ENCODE measurements at places on chromosomes 2 and 18.
A peak's percentile ranks its signal among the peaks of the same experiment; 100 is the strongest.

DNA sequence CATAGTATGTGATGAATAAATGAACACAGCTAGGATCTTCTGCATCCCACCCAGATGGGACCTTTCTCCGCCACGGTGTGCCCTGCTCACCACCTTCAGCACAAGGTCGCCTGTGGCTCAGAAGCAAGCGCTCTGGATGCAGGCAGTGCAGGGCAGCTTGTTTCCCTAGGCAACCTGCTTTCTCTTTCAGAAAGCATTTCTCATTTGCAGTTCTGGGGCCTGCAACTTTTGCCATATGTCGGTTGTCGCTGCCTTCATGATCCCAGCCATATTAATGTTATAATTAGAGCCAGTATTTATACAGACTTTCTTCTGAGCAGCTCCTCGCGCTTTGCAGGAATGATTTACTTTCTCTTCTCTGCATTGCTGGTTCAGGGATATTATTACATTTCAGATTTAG is 692.8 kb downstream of the RNF144A start:
- no peak for DNase-seq

GRCh38 chr2:230674966-230675672 is 37.5 kb upstream of the CAB39 start:
- DNase-seq = no peak

- DNase-seq = no peak
Observed at GRCh38 chr2:173395567-173396351, 41.1 kb downstream of the CDCA7 start.

DNA sequence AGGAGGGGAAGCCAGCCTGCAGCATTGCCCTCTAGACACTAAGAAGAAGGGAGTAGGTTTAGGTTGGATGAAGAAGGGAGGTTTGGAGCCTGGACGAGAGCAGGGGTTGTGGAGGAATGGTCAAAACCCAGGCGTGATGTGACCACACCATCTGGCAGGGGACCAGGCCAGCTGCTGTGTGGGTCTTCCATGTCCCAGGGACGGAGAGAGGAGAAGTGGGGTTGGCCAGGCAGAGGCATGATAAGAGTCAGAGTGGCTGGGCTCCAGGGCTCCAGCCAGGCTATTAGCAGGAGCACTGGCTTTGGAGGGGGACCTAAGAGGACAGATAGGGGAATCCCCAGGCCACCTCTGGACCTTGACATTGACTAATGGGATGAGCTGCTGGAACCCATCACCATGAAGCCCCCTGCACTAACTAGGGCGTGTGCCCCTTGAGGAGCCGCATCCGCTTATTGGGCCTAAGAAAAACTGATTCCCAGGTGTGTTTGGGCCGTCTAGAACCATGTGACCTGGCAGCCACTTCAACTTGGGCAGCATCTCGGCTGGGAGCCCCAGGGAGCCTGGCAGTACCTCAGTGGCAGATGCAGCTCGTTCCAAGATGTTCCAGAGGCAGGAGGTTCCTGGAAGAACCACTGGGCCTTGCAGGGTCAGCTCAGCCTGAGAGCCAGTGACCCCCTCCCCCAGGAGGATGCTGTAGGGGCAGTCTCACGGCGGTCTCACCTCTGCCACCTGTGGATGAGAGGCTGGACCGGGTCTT is 235.1 kb downstream of the AGAP1 start:
- no peak for DNase-seq

DNA sequence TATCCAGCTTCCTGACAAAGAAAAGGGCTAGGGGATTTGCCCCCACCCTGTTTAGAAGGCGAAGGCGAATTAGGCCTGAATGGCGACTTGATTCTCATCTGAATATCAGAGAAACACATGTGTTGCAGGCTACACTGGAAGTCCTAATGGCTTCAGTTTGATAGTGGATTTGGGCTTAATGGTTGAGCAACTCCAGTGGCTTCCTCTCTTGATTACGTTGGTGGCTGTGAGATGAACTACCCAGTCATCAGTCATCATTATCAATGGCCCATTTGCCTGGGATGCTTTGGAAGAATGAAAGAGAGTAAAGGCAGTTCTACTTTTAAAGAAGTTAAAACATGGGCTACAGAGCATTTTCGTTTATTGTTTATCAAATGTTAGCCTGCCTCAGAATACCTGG is 60.9 kb upstream of the IL1R1 start:
- DNase-seq = no peak

GRCh38 chr18:2905854-2906703 is 59.3 kb downstream of the EMILIN2 start:
- peak; percentile 28 for DNase-seq

GRCh38 chr2:27085673-27086089 is 891 bp upstream of the KHK start:
- DNase-seq = no peak

DNA sequence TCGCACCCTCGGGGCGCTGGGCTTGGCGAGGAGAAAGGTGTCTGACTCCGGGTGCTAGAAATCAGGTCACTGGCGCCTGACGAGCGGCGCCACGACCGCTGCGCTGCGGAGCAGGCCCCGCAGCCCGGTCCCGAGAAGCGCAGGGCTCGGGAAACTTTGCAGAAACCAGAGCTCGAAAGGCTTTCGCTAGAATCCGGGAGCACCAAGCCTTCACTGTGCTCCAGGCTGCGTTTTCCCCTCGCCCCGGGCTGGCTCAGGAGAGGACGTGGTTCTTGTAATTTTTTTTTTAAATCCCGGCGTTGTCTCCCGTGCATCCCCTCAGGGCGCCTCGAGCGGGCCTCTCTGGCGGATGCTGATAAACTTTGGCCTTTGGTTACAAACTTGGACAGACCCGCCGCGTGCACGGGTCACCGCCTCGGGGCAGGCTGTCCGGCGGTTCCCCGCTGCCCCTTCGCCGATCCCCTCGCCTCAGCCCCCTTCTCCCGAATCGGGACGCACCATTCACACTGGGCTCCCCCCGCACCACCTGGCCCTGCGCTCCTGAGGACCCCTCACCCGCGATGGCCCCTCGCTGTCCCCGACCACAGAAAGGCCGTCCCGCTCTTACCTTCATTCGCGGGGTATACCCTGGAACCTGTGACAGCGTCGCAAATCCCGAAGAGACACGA is 419 bp downstream of the EPHA4 start:
- no peak for DNase-seq

DNA sequence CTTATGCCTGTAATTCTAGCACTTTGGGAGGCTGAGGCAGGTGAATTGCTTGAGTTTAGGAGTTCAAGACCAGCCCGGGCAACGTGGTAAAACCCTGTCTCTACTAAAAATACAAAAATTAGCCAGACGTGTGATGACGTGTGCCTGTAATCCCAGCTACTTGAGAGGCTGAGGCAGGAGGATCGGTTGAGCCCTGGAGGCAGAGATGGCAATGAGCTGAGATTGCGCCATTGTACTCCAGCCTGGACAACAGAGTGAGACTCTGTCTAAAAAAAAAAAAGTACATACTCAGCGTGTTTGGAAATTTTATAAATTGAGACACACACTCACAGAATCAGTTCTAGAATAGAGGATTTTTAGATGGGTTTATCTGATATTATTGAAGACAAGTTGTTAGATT is 17.1 kb upstream of the GIGYF2 start:
- DNase-seq = no peak

DNA sequence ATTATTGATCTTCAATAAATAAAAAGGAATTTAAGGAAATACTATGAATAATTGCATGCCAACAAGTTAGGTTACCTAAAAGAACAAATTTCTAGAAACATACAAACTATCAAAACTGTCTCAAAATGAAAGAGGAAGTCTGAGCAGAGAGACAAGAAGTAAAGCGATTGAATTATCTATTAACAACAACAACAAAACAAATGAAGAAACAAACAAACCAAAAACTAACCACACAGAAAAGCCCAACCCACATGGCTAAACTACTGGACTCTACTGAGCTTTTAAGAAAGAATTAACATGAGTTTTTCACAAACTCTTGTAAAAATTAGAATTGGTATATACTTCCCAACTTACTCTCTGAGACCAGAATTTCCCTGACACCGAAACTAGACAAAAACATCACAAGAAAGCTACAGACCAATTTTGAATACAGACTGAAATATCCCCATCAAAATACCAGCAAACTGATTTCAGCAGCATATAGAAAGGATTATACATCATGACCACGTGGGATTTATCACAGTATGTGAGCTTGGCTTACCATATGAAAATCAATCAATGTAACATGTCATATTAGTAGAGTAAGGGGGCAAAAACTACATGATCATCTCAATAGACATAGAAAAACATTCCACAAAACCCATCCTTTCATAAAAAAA is 16.6 kb upstream of the GALNT1 start:
- no peak for DNase-seq

DNA sequence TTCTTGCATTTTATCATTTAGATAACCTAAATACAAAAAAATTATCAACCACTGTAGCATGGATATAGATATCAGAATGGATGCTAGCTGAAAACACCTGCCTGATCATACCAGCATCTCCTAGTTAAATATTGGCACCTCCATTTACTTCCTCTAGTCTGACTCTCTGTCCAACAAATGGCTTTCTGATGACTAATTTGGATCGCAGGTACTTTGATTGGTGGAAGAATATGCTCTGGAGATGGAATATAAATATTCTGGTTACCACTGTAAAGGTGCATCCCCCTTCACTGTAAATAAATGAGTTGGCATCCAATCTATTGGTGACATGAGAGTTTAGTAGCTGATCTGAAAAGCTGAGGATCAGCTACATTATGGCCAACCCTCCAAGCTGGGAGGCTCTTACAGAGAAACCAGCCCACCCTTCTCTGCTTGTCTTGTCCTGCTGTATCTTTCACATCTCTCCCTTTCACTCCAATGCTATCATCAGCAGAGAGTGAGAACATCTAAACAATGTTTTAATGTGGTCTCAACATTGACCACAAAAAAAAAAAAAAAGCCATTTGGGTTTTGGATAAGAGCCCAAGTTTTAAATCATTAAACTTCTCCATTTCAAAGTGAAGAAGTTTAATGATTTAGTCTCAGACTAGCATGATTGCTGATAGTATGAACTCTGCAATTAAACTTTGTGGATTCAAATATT is 90.5 kb downstream of the PMAIP1 start:
- DNase-seq = no peak

- peak; percentile 11 for DNase-seq
Observed at GRCh38 chr2:152560166-152560565, 157.1 kb downstream of the PRPF40A start.

GRCh38 chr18:78818961-78819360 is 160.7 kb upstream of the SALL3 start:
- DNase-seq = no peak

DNA sequence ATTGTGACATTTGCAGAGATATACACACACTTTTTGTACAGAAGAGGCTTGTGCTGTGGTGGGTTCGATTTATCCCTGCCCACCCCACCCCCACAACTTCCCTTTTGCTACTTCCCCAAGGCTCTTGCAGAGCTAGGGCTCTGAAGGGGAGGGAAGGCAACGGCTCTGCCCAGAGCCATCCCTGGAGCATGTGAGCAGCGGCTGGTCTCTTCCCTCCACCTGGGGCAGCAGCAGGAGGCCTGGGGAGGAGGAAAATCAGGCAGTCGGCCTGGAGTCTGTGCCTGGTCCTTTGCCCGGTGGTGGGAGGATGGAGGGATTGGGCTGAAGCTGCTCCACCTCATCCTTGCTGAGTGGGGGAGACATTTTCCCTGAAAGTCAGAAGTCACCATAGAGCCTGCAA is 40.0 kb downstream of the STEAP3 start:
- DNase-seq = no peak

DNA sequence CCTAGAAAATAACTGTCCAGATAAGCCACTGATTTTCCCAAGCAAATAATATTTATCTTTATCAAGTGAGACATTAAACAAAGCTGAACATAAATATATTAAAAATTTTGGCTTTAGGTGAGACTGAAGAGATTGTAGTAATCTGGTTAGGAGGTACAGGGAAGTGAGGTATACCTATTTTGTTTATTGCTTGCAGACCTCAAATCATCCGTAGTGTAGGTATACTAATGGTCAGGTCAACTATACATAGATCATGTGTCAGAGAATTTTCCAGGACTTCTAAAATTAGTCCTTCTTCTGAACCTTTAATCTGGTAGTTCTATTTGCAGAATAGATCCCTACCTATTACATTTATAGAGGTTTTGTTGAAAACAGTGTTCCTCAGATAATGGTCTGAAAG is 41.5 kb downstream of the SP140 start:
- DNase-seq = no peak

DNA sequence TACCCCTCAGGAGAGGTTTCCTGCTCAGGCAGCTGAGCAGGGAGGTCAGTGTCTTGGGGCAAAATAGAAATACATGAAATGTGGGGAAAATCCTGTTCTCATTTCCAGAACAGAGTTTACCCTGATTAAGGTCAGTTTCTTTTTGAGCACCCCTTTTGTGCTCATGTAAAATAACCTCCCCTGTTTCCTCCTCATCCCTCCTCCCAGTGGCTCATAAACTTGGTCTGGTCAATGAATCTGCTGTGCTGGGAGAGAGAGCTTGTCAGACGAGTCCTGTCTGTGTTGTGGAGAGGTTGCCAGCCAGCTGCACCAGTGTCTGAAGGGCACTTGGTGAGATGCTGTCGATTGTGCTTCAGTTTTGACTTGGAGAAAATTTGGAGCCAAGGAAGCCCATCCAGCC is 48.6 kb downstream of the NTSR2 start:
- no peak for DNase-seq

GRCh38 chr2:217307023-217307422 is 447.2 kb upstream of the TNP1 start:
- DNase-seq = no peak

DNA sequence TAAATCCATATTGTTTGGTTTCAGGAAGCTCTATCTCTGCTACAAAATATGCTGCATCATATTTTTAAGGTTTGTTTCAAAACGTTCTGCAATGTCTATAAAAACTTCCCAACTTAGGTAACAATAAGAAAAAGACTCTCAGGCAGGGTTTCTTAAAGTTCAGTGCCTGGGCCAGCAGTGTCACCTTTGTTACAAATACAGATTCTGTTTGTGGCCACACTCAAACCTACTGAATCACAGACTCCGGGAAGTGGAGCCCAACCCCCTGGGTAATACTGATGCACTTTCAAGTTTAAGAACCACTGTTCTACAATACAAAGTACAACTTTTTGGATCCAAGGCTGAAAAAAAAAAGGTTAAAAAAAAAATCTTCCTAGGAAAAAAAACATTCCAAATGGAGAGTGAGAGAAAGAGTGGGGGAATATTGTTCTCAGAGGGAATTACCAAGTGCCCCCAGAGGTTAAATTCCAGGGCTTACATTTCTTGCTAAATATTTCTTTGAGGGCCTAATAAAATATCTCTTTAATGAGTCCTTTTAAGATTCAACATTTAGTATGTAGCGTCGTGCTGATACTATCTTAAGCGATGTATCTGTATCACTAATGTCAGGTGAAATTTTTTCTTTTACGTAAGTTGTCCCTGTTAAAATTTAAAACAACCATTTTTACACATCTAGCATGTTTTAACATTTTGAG is 476.7 kb downstream of the TXNL1 start:
- no peak for DNase-seq

GRCh38 chr18:8656232-8656631 is 47.0 kb downstream of the RAB12 start:
- DNase-seq = no peak
